Activated CD4-positive, alpha-beta memory T cell treated with anti-CD3 and anti-CD28 coated beads for 36 hours (primary cell): ENCODE measurements at places on chromosomes 11 and 22.
A peak's percentile ranks its signal among the peaks of the same experiment; 100 is the strongest.

DNA sequence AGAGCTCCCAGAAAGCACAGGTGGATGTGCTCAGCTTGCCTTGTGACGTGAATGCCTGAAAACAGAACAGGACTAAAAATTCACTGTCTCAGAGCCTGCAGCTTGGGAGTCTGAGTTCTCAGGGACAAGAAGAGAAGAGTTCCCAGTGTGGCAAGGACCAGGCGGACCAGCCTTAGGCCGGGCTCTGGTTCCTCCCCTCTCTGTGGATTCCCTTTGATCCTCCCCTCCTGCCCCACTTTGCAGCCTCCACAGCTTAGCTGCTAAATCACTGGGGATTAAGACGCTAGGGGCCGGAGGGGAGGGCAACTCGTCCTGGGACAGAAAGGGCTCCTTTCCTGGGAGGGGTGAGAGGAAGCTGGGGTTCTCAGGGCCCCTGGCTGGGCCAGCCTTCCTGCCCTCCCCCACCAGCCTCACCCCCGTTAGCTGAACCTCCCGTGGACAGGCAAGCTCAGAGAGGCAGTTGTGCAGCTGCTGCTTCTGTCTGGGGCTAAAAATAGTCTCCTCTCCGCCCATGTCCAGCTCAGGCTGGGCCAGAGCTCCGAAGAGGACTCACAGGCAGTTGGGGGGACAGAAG, 29.9 kb upstream of the JAM3 start:
- DNase-seq: no peak

- DNase-seq: no peak
These were observed 44.3 kb downstream of the CWF19L2 start for GRCh38 chr11:107413352-107413751.

DNA sequence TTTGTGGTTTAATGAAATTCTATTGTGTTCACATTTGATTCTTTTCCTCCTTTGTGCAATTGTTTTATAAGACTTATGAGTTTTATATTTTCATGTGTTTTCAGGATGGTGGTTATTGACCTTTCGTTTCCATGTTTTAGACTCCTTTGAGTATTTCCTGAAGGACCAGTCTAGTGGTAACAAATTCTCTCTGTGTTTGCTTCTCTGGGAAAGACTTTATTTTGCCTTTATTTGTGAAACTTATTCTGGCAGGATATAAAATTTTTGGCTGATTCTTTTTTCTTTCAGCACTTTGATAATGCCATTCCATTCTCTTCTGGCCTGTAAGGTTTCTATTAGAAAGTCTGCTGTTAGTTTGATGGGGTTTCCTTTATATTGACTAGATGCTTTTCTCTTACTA, 83.5 kb downstream of the ACER3 start:
- DNase-seq: no peak

GRCh38 chr11:106961518-106961917, 56.8 kb downstream of the GUCY1A2 start:
- DNase-seq: no peak

DNA sequence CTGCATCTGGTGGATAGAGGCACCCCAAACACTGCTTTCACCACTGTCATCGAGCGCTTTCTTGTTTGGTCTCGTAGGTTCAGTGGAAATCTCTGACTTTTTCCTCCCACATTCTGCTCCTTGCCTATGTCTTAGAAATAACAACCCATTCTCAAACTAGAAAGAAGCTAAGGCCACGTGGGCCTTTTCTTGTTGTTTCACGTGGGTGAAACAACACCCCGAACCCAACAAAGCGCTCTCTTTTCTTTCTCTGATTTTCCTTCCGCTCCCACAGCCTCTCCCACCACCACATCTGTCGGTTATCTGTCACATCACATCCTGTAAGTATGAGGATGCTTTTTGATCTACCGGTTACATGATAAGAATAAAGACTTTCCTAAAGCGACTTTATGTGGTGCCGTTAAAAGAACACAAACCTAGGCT, 77.1 kb downstream of the LINC01488 start:
- peak; percentile 44 for DNase-seq

DNA sequence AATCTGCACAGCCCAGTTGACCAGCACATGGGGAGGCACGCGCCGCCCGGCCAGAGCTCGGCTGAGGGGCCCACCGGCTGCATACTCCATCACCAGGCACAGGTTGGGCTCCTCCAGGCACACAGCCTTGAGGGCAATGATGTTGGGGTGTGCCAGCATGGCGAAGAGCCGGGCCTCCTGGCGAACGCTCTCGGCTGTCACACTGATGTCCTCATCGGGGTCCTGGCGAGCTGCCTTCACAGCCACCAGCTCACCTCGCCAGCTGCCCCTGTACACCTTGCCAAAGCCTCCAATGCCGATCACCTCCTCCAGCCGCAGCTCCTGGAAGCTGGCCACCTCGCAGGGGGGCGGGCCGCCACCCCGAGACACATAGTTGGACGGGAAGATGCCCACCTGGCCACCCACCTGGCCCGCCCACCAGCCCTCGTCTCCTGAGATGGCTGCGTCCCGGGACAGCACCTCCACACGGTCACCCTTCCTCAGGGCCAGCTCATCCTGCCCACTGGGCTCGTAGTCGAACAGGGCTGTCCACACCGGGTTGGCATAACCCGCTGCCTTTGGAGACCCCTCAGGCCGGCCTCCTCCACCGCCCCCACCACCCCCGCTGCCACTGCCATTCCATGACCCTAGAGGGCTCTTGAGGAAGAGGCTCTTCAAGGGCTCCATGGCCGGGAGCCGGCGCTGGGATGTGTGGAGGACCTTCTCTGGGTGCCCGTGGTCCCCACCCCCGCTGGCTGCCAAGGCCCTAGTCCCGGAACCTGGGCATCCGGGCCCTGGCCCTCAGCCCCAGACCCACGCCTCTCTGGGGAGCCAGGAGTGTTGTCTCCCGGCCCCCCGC, 711 bp downstream of the MAP3K11 start:
- DNase-seq: peak; percentile 42

DNA sequence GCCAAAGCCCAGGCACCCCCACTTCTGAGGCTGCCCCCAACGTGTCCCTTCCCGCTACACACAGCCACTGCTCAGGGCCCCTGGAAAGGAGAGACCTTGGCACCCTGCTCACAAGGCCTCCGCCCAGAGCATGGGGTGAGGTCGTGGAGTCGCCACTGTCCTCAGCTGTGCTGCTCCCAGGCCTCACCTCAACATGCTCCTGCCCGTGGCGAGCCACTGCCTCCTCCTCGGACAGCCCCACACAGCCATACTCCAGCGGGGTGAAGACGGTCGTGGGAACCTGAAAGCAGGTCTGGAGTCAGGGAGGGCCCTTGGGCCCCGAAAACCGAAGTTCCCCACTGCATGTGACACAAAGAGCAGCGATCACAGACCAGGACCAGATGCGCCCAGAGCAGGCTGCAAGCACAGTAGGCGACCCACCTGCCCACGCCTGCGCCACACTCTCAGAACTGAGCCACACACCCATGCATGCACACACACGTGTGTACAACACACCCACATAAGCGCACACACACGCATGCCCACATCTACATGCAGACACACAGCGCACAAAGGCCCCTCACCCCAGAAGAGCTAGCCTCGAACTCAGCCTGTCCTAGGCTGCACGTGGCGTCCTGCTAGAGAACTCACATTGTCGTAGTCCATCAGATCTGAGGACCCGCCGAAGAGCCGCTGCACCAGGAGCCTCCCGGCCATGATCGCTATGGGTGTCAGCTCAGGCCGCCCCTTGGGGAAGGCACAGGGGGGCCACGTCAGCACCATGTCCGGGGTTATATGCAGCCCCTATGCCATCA, 25.5 kb upstream of the GNB1L start:
- DNase-seq: no peak

- DNase-seq: no peak
These were observed 97.2 kb upstream of the SHANK2 start for GRCh38 chr11:71349627-71350026.

DNA sequence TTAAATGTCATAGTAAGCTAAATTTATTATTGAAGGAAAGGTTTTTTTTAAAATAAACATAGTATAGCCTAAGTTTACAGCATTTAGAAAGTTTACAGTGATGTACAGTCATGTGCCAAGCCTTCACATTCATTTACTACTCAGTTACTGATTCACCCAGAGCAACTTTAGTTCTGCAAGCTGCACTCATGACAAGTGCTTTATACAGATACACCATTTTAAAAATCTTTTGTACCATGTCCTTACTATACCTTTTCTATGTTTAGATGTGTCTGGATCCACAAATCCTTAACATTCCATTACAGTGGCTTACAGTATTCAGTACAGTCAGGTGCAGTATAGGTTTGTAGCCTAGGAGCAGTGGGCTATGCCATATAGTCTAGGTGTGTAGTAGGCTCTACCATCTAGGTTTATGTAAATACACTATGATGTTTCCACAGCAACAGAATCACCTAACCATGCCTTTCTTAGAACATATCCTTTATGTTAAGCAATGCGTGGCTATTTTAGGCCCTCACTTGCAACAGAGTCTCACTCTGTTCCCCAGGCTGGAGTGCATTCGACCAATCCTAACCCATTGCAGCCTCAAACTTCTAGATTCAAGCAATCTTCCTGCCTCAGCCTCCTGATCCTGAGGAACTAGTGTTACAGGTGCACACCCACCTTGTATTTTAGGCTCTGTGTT, 79.5 kb upstream of the SLC25A18 start:
- no peak for DNase-seq
